Brain microvascular endothelial cell (primary cell): ENCODE measurements at places on chromosomes 11 and 22.

GRCh38 chr11:16982256-16982671 is 31.9 kb downstream of the PLEKHA7 start:
- DNase-seq, result no peak

- no peak for DNase-seq
These were observed 81.3 kb upstream of the TP53I11 start for GRCh38 chr11:45031912-45032519.

DNA sequence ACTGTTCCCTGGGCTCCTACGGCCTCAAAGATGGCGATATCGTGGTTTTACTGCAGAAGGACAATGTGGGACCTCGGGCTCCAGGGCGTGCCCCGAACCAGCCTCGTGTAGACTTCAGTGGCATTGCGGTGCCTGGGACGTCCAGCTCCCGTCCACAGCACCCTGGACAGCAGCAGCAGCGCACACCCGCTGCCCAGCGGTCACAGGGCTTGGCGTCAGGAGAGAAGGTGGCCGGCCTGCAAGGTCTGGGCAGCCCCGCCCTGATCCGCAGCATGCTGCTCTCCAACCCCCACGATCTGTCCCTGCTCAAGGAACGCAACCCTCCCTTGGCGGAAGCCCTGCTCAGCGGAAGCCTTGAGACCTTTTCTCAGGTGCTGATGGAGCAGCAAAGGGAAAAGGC is 555 bp downstream of the DDI1 start:
- no peak for DNase-seq

DNA sequence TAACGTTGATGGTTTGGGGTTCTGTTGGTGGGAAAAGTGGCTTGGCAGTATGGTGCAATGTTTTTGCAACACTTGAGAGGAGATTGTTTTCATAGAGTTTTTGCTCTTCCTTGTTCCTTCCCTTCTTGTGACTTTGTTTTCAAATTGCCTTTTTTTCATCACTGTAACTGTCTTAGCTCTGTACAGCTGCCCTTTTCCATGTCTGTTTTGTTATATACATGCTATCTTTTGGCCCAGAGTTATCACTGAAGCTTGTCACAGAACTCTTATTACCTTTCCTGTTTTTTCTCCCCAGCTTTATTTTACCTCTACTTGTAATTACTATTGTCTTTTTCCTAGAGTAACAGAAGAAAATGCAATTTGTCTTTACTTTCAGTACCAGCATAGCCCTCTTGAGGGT is 154.1 kb downstream of the DDX10 start:
- DNase-seq, result no peak

DNA sequence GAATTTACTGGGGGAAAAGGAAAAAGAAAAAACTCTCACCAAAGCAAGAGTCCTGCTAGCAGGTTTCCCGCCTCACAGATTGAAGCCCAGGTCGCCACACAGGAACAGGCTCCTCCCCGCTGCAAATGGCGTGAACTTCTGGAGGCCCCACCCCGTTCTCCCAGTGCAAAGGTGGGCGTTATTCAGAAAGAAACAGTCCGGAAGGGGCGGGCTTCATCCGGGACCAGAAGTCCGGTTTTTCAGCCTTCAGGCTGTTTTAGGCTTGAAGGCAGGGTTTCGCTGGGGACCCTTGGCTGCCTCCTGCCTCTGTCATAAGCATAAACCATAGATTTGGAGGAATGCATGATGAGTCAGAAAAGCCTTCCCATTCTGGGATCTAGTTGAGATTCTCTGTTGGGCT is 148.3 kb upstream of the POU2AF2 start:
- no peak for DNase-seq

DNA sequence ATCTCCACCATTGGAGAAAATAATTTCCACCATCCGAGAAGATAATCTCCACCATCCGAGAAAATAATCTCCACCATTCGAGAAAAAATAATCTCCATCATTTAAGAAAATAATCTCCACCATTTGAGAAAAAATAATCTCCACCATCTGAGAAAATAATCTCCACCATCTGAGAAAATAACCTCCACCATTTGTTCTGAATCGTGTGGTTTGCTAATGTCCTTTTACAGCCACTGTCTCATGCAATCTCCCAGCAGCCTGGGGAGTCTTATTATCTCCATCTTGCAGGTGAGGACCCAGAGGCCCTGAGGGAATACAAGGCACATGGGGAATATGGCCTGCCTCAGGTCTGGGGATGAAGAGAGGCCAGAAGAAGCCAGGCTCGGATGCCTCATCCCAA is 54.1 kb upstream of the TCF20 start:
- no peak for DNase-seq

GRCh38 chr11:79045800-79046304 is 395.0 kb downstream of the TENM4 start:
- DNase-seq, result no peak

DNA sequence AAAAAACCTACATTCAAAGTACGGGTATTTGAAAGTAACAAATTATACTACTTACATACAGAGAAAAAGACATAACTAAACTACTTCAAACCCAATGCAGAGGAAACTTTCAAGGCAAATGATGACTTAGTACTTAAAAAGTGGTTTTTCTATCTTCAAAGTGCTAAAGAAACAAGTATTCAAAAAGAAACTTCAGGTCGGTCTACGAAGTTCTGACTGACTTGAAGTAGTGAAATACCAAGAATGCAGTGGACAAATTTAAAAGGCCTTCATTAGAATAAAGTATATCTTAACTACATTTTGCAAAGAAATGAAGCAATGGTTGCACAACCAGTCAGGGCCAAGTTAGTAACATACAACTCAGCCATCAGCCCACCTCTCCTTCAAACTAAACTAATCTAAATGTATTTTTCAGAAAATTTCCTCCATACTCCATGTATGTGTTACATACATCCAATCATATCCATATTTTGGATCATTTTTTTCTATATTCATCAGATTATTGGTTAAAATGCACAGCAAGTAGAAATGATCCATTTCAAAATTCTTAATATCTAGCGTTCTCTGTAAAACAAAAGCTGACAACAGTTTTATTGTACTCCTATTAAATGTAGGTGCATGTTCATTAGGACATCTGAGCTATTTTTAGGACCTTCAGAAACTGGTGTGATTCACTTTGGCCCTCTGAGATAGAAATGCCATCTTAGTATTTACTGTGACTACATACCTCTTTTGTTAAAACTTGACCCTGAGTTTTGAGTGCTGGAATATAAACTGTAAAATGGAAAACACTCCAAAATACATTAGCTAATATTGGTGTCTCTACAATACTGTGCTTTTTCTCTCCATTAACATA is 49.9 kb downstream of the BIRC2 start:
- DNase-seq, result no peak

- no peak for DNase-seq
These were observed 9.3 kb upstream of the SGSM3 start for GRCh38 chr22:40361100-40361499.

- no peak for DNase-seq
These were observed 26.0 kb downstream of the MAPK1 start for GRCh38 chr22:21841422-21841821.

- no peak for DNase-seq
These were observed 7.6 kb upstream of the PGA3 start for GRCh38 chr11:61195719-61196118.

- DNase-seq, result no peak
These were observed 88.3 kb downstream of the AMOTL1 start for GRCh38 chr11:94856443-94856842.
